ENCODE measurements at places on chromosomes 7 and 10. TPM values are rescaled to one million over a fixed set of nuclear protein-coding genes. Genes with fewer than 3 reads are reported as not detected.

GRCh38 chr7:142800088-142800487, 29.3 kb downstream of the PRSS2 start:
- DNase-seq, result no peak

SLC26A3 gene
- polyA plus RNA-seq, result 0.32 TPM

MET gene
- 13.4 TPM for polyA plus RNA-seq

GRCh38 chr10:33716501-33717267, 382.2 kb upstream of the NRP1 start:
- no peak for DNase-seq

DNA sequence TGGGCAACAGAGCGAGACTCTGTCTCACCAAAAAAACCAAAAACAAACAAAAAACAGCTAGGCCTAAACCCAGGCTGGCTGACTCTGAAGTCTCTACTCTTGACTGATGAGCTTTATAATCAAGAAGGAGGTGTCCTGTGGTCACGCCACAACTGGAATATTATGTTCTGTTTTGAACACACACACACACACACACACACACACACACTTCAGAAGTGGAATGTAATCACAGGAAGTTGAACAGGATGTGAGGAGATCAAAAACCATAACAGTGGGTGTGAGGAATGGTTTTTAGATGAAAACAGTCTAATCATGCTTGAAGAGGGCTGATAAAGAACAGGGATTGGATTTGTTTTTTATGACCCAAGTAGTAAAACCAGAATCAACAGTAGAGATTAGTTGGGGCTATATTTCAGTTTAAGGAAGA, 51.1 kb upstream of the IL6 start:
- no peak for DNase-seq

GRCh38 chr10:91090761-91091529, 129.5 kb upstream of the PCGF5 start:
- no peak for DNase-seq

DNA sequence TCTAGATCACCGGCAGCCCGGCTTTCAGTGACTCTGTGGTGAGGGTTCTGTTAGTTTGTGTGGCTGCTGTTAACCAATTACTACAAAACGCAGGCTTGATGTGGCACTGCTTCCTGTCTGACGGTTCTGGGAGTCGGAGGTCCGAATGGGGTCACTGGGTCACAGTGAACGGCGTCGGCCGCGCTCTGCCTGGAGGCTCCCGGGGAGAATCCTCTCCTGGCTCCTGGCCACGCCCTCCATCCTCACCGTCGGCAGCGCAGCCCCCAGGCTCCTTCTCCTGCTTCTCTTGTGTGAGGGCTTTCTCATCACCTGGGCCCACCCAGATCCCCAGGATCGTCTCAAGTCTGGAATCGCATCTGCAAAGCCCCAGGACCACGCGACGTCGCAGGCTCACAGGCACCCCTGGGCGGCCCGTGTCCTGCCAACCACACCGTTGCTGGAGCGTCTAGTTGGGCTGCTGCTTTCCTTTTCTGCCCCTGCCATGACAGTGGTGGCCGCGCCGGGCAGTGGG, 31.8 kb upstream of the NKX6-2 start:
- no peak for DNase-seq

MALRD1 gene
- 2.4 TPM for polyA plus RNA-seq

All from kidney (tissue), 22 donors.